Natural killer cell treated with Interleukin-12 subunit alpha and Interleukin-12 subunit beta and Interleukin-15 and Interleukin-18, amount 100 ng/mL, for 72 hours (primary cell): ENCODE measurements at places on chromosomes 5 and 9.

DNA sequence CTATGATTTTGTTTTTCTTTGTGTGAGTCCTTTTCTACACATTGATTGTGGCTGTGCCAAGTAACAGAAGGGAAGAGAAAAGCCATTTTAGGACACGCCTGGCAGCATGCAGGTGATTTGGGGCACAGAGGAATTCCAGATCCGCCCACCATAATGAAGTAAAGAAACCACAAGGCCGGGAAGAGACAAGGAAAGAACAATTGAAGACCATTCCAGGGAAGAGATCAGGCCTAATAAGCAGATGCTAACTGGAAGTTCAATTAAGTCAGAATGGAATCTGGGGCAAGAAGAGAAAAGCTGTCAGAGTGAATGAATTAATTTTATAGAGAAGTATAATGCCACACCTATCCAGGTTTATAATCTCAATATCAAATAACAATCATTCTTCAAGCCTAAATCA is 110.2 kb upstream of the ISL1 start:
- no peak for DNase-seq

DNA sequence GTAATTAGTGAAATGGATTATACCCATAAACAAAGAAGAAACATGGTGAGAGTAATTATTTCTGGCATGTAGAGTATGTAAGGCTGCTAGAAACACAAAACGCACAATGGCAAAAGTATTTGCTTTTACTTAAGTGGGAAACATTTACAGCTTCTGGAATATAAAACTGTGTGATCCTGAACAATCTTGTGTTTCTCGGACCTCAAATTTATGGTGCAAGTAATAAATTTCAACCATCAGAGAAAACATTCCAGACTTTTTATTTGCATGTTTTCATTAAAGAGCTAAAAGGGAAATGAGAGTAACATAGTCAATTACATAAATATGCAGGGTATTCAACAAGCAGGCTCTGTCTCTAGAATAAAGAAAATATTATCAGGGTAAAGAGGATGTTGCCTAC is 17.2 kb upstream of the PRR16 start:
- DNase-seq, result no peak

DNA sequence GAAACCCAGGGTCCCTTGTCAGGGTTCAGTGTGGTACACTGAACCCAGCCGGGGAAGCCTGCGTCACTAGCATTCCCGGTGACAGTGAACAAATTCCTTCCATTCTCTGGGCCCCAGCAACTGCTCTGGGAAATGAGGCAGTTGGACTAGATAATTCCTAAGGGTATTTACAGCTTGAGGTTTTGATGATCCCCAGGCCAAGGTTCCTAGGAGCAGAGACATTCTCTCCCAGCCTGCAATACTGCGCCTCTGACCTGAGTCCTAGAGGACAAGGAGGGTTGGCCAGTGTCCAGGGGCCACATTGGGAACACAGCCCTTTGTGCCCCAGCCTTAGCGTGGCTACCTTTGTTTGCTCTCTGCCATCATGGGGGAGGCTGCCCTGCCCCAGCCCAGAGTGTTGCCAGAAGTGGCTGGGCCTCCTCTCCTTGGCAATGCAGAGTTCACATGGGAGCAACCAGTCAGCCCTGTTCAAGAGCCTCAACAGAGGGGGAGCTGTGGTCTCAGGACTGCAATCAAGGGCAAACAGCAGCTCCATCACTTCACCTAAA is 178.2 kb downstream of the SEC61B start:
- DNase-seq, result no peak

DNA sequence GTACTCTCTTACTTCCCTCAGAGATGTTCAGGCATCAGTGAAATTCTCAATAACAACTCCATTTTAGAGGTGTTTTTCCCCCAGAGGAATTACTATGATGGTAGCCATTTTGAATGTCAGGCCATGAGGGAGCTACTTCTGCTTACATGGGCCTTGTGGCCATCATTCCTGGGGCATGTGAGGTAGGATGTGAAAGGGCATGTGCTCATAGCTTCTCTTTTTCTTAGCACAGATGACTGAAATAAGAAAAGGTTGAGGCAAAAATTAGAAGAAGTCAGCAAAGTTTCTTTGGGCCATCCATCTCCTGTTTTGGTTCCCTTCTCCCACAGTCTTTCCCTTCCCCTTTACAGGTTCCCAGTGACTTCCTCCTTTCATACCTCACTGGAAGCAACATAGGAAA is 68.8 kb downstream of the FEM1C start:
- DNase-seq, result no peak

- no peak for DNase-seq
Observed at GRCh38 chr9:116928884-116929283, 241.8 kb downstream of the TRIM32 start.

DNA sequence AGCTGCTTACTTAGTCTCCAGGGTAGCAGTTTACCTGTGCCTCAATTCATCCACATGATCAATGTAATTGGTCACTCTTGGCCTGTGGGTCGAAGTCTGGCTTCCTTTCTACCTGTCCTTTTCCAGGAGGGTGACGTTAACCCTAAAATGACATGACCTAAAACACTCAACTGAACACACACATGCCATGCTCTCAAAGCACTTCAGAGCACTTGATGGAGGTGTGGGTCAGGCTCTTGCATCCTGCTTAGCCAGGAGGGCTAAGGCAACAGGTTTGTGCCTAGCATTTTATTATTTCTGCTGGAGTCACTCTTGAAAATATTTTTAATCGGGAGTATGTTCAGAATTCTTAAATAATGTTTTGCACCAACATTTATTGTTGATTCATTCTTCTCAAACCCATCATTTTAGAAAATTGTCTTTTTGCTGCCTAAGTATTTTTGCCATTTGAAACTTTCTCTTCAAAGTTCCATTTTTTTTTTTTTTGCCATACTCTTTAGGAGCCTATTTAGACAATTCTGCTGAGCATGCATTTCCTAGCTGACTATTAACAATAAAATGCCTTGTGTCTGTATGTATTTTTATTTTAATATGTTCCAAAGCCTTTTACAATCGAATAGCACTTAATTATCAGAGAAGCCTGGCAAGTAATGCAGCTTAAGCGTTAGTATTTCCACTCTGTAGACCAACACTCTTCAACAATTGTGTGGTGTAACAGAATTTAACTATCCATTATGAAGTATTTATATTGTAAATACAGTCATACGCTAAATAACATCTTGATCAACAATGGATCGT is 59.1 kb downstream of the ATP10B start:
- DNase-seq, result no peak

DNA sequence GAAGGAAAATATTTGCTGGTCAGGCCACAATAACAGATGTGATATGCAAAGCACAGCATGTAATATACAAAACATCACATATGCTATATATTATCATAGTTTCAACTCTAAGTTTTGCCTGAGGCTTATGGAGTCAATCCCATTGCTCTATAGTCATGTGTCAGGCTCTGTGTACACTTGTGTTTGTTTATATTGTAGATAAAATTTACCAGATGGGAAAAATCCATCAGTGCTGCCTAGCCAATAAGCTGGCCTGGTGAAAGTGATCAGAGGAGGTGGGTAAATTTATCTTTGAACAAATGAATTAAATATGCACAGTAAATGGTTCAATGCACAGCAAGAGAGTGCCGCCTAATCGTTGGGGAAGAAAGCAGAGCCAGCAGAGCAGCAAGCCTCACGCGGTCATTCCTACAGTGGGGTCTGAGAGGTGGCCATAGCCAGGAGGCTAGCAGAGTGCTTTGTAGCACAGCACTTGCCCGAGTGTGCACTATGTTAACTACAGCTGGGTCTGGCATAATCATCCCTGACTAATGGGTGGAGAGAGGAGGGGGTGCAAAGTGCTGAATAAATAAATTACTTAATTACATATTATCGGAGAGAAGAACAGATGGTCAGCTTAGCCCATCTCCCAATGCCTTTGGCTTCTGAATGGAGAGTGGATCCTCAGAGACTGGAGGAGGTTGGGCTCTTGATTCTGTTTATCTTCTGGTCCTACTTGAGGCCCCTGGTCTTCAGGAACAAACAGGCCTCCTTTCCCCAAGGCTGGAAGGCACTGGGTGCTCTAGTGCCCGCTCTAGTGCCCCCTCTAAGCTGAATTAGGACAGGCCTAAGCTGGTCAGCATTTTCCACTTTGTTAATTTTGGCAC is 153.5 kb downstream of the MAT2B start:
- no peak for DNase-seq

GRCh38 chr5:42842921-42843641 is 31.4 kb upstream of the SELENOP start:
- DNase-seq, result no peak

GRCh38 chr5:160312134-160312959 is at the start of gene CCNJL:
CCNJL (minus strand) TSS chr5:160312564; CDS start chr5:160311923, 641 bp downstream.
- peak; percentile 82 for DNase-seq

- peak; percentile 89 for DNase-seq
Observed at GRCh38 chr5:172881691-172882370, 47.8 kb downstream of the ERGIC1 start.

- no peak for DNase-seq
Observed at GRCh38 chr5:36855141-36855495, 21.5 kb upstream of the NIPBL start.

DNA sequence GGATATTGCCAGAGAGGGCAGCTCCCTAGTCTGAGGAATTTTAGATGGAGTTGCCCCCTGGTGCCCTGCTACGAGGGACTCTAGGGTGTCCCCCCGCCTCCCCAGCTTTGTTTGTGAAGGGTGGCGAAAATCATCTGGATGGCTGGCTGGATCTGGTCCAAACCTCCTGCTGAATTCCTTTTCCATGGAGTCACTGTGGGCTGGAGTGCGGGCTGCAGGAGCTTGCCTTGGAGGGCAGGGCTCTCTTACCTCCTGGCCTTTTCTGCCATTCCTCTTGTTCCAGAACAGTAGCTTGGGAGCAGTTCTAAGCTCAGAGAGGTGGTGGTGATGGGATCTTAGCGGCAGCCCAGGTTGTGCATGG is 2.1 kb downstream of the SYNPO start:
- DNase-seq, result no peak

- DNase-seq, result no peak
Observed at GRCh38 chr5:148378670-148379069, 5.1 kb upstream of the FBXO38 start.

GRCh38 chr5:156477196-156477595 is 150.2 kb downstream of the SGCD start:
- no peak for DNase-seq

- peak; percentile 58 for DNase-seq
Observed at GRCh38 chr9:135614821-135615665, 24.3 kb downstream of the GLT6D1 start.

DNA sequence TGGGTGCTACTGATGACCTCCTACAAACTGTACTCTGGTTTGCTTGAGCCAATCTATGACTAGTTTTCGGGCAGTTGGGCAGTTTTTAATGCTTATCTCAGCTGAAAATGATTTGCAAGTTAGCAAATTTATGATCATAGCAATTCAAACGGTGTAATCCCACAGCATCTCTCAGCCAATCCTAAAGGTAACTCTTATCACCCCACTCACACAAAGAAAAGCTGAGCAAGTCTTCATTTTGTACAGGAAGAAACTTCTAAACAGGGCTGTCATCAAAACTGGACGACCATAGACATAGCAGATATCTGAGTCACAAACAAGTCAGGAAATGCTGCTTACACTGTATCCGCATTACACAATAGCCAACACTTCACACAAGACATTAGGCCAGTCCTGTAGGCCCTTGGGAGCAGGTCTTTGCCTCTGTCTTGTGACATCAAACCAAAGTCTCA is 2.6 kb upstream of the ENC1 start:
- DNase-seq, result no peak

GRCh38 chr5:62000646-62001045 is 305.4 kb upstream of the KIF2A start:
- DNase-seq, result no peak

DNA sequence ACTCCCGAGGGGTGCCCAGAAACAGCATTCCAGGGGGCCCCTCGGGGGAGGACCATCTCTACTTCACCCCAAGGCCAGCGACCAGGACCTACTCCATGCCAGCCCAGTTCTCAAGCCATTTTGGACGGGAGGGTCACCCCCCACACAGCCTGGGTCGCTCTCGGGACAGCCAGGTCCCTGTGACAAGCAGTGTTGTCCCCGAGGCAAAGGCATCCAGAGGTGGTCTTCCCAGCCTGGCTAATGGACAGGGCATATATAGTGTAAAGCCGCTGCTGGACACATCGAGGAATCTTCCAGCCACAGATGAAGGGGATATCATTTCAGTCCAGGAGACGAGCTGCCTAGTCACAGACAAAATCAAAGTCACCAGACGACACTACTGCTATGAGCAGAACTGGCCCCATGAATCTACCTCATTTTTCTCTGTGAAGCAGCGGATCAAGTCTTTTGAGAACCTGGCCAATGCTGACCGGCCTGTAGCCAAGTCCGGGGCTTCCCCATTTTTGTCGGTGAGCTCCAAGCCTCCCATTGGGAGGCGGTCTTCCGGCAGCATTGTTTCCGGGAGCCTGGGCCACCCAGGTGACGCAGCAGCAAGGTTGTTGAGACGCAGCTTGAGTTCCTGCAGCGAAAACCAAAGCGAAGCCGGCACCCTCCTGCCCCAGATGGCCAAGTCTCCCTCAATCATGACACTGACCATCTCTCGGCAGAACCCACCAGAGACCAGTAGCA is 83.9 kb downstream of the GOLPH3 start:
- no peak for DNase-seq

DNA sequence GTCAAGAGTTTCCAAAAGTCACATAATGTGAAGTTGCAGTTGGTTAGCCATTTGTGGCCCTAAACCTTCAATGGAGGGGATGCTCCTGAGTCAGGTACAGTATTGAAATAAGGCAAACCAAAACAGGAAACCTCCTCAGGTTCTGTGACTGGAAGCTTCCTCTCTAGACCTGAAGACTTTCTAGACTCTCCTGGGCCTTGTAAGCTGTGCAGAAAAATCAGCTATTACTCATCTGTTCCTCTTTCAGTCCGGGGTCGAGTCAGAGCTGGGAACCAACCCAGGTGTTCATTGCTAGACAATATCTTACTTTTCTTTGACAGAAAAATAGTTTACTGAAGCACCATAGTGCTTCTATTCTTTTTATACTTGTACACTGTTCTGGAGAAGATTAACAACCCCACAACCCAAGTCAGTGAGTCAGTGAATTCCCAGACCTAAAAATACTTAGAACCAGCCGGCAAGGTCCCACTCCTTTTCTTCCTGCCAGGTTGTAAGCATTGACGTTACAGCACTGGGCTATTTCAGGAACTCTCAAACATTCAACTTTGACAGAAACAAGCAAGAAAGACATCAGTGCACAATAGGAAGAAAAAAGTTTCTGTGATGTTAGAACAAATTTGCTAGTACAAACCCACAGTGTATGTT is 47.3 kb downstream of the FSTL4 start:
- DNase-seq, result no peak

DNA sequence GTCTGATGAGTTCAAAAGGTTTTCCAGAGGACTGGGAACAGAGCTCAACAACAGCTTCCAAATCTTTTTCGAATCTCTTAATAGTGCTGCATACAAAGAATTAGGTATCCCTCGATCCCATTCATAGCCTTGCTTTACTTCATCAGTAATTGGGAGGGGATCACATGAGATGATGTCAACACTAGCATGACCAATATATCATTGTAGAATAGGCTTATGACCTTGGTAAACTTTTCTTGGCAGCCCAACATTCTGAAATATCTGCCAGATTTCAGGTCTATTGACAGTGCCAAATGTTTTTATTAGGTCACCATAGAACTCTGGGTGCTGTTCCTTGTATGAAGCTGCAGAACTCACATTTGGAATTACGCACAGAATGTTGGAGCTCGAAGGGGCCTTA is 228.9 kb downstream of the FGF10 start:
- no peak for DNase-seq
